ENCODE measurements at places on chromosomes 2 and 18. TPM values are rescaled to one million over a fixed set of nuclear protein-coding genes. Genes with fewer than 3 reads are reported as not detected.

IL1RN gene
- total RNA-seq, result 0.31 TPM

DNA sequence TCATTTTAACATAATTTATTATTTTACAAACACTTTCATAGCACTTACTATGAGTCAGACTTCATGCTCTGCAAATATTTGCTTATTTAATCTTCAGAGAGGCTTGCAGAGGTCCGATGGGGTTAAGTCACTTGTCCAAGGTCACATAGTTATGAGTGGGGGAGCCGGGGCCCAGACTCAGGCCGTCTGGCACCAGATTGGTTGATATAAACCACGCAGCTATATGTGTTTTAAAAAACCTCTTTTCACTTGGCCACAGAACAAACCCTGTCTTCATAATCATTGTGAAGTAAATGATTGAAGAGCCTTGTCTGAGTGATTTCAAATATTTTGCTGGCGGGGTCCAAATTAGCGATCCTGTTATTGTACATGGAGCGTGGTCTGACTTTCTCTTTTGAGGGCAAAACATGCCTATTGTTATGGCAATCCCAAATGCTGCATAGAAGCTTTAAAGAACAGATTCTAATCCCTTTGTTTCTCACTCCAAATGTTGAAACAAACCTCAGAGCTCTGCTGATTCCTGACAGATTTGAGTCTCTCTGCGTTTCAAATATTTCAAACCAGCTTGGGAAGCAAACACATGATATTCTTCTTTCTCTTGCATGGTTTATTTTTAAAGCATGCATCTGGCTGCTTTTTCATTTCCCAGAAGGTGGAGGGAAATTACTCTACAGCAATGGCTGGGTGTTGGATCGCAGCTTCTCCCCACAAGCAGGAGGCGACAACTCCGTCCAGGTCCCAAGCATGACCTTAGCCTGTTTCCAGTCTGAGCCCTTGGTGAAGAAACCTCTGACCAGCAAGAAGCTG lies 142.4 kb downstream of the DDX1 start:
- DNase-seq, result no peak

- no peak for DNase-seq
These were observed 257.8 kb upstream of the STON1 start for GRCh38 chr2:48272199-48272598.

LONRF2 gene
- 0.05 TPM for total RNA-seq

DNA sequence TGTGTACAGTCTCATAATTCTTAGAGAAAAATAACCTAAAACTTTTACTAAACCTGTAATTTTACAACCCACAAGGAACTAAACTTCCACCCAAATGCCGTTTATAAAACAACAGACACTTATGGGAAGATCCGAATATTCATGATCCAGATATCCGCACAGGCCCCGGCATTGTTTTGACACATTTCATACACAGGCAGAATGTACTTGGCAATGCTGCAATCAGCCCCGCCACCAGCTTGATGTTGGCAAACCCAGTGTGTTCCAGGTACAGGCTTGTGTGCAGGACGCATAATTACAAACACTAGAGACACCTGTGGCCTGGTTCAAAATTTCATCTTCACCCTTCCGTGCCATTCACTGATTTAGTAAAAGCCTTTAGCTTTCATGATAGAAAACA lies 393.0 kb upstream of the SALL3 start:
- no peak for DNase-seq

GRCh38 chr2:194815475-194815874 lies 841.6 kb upstream of the SLC39A10 start:
- no peak for DNase-seq

ASIC4 gene
- not detected for total RNA-seq

GRCh38 chr2:81324046-81324445 lies 1019.5 kb upstream of the LRRTM1 start:
- no peak for DNase-seq

DNA sequence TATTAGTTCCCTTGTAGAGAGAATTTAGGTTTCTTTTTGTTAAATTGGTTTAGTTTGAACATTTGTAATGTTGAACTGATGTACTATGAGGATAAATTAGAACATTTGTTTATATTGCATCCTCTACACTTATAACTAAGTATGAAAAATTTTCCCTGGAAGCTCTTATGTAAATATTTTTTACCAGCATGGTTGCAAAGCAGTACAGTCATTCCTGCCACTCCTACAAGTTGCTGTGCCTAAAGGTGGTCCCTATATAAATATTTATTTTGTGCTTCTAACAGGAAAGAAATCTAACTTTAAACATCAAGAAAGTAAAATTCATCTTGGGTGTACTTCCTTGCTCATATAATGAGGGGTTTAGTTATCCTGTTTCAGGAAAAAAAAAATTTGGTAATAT lies 14.2 kb downstream of the TWSG1 start:
- DNase-seq, result no peak

DNA sequence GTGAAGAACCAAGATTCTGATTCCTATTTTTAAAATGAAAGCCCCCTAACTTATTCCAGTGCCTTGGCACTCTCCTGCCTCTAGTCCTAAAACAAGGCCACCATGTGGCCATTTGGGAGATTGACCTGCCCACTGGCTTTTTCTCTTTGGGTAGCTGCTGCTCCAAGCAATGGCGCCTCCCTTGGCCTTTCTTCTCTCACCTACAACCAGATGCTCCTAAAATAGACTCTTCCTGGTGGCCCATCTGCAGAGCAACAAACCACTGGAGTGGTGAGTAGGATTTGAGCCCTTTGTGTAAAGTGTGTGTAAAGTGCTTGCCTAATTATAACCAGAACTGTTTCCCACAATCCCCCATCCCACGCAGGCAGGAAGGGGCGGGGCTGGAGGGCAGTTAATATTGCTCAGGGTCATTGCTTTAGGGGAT lies 114.2 kb downstream of the FHOD3 start:
- no peak for DNase-seq

UGT1A4 gene
- not detected for total RNA-seq

UGT1A6 gene
- total RNA-seq, result not detected

GRCh38 chr2:73293534-73294171 lies at the start of gene EGR4:
Gene EGR4, minus strand, starts transcription at chr2:73293548. Its CDS starts 231 bp downstream, at chr2:73293317.
- peak; percentile 94 for DNase-seq

GRCh38 chr2:70785137-70785911 lies 5.1 kb downstream of the FIGLA start:
- DNase-seq, result peak; percentile 60

- no peak for DNase-seq
These were observed 34.2 kb upstream of the MARCO start for GRCh38 chr2:118907759-118908158.

GRCh38 chr18:23403310-23403709 lies 49.8 kb upstream of the RIOK3 start:
- DNase-seq, result no peak

DNA sequence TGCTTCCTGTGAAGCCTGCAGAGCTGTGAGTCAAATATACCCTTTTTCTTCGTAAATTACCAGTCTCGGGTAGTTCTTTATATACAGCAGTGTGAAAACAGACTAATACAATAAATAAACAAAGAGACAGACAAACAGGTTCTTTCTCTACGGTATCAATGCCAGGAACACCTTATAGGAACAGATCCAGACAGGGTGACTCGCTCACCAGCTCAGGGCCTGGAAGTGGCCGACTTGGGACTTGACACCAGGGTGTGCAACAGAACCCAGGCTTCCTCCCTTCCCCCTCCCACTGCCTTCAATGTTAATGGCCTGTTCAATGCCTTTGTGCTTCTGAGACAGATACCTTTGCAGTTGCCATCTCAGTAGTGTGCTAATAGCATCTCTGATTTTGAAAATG lies 309.5 kb downstream of the ALK start:
- DNase-seq, result no peak
